CD4-positive, alpha-beta T cell treated with Interleukin-2 at 100 ng/mL for 4 hours (primary cell): ENCODE measurements at places on chromosomes 4 and X.

GRCh38 chrX:17984415-17984814, 123.3 kb upstream of the RAI2 start:
- DNase-seq, result no peak

- DNase-seq, result no peak
Observed at GRCh38 chr4:73244945-73245601, 13.5 kb downstream of the ANKRD17 start.

DNA sequence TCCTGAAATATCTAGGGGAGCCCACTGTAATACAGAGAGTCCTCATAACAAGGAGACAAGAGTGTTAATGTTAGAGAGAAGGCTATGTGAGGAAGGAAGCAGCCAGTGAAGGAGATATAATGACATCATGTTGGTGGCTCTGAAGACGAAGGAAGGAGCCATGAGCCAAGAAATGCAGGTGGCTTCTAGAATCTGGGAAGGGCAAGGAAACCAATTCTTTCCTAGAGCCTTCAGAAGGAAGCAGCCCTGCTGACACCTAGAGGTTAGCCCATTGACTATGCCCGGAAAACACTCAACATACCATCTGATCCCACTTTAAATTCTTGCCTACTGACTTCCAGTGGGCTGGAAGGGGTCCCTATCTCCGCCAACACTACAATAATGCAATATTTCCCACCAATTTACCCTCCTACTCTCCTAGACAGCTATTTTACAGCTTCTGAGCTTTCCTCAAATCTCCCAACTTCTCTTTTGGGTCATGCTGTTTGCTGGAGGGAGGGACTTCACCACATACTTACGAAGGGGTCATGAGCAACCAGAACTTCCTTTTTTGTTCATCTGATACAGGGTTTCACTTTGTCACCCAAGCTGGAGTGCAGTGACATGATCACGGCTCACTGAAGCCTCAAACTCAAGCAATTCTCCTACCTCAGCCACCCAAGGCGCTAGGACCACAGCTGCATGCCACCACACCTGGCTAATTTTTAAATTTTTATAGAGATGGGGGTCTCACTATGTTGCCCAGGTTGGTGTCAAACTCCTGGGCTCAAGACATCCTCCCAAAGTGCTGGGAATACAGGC, 25.2 kb upstream of the G3BP2 start:
- peak; percentile 46 for DNase-seq

- no peak for DNase-seq
Observed at GRCh38 chrX:118565853-118566252, 70.2 kb downstream of the DOCK11 start.

DNA sequence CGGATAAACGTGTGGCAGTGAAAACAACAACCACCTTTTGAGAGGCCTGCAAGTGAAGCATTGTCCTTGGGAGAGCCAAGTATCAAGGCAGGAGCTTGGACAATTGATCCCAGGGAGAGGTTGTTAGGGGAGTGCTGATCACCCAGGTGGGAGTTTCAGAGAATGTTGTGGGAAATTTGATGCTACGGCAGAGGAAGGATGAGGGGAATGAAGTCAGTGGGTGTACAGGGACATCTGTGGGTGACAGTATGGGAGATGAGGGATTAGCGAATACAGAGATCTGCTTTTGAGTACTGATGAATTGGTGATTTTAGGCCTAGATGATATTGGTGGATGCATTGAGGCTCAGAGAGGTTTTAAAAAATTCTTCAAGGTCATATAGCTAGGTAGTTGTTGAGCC, 4.3 kb downstream of the GNL3L start:
- DNase-seq, result no peak

DNA sequence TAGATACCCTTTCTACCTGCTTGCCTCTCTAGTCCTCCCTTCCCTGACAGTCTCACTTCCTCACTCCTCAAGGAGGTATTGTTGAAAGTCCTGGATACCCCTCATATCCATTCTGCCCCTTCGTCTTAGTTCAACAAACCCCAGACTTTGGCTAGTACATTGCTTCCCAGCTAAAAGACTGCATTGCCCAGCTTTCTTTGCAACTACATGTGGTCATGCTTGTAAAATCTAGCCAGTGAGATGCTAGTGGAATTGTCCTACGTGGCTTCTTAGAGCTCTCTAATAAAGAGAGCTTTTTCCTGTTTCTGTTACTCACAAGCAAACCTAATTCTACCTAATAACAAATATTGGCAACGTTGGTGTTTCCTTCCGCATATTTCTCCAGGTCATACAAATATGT, 237.9 kb upstream of the PSAPL1 start:
- no peak for DNase-seq

DNA sequence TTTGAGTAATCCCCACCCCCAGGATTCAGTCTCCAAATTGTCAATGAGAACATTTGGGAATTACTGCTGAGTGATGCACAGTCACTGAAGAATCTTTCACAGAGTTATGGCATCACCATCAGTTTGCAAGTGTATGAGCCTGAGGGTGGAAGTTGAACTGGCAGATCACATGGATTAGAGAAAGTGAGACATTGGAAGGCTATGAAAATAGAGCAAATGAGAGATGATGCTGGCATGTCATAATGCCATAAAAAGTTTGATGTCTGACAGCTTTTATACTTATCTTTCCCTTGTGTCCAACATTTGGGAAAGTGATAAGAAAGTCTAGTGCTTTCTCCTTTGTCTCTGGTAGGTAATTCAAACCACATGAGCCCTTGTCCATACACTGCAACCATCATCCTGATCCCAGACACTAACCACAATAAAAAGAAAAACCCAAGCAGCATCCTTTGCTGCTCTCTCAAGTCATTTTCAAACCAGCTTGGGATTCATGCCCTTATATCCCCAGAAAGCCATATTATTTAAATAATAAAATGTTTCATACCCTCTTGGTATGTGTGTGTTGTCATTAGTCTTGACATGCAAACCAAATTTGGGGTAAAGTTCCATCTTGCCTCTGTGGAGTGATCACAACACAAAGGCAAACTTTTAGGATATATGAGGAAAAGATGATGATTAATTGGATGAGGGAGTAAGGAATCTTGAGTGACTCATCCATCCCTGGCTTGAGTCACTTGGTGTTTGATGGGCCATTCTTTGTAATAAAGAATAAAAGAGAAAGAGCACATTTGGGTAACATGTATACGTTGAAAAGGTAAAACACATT, 438.9 kb downstream of the GRXCR1 start:
- no peak for DNase-seq

- no peak for DNase-seq
Observed at GRCh38 chr4:93437991-93438390, 390.6 kb upstream of the ATOH1 start.

DNA sequence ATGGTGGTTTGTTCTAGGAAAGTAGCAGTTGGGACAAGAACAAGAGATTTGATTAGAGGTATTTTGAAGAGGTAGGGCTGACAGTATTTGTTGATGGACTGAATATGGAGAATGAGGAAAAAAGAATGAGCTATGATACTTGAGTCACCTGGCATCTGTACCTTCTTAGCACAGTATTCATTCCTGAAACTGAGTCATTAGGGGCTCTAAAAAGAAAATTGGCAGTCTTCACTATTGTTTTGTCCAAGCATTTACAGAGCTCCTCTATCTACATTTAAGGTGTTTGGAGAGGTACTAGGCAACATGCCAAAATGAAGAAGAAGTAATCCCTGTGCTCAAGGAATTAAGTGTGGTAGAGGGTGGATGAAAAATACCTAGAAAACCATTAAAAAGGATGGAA, 165.8 kb downstream of the SHROOM4 start:
- DNase-seq, result no peak

DNA sequence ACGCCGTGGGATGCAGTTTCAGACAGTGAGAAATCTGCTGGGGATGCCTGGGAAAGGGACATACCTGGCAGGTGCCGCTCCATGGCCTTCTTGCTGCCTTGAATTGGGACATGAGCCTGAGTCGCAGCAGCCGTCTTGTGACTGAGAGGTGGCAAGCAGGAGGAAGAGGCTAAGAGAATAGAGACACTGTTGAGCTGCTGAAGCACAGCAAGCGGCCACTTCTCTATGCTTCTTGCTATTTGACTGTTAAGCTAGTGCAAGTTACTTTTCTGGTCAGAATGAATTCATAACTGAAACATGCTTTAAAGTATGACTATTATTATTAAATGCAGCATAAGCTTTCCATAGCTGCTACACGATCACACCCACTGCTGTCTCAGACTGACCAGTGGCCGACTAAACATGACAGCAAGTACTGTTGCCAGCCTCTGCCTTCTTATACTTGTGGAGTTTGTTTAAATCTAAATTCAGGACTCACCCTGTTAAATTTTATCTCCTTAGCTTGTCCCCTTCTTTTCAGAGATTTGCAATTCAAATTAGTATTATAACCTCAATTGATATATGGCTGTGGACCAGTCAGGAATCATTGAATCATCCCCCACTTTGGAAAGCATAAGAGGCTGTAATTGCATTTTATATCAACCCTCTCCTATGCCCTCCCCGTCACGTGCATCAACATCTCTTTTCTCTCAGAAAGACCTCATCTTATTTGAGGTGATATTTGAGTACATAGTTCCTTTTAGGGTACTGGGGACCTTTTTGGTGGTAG, 24.8 kb upstream of the ACSL1 start:
- DNase-seq, result no peak

GRCh38 chr4:3730422-3731190, 35.6 kb upstream of the ADRA2C start:
- no peak for DNase-seq

DNA sequence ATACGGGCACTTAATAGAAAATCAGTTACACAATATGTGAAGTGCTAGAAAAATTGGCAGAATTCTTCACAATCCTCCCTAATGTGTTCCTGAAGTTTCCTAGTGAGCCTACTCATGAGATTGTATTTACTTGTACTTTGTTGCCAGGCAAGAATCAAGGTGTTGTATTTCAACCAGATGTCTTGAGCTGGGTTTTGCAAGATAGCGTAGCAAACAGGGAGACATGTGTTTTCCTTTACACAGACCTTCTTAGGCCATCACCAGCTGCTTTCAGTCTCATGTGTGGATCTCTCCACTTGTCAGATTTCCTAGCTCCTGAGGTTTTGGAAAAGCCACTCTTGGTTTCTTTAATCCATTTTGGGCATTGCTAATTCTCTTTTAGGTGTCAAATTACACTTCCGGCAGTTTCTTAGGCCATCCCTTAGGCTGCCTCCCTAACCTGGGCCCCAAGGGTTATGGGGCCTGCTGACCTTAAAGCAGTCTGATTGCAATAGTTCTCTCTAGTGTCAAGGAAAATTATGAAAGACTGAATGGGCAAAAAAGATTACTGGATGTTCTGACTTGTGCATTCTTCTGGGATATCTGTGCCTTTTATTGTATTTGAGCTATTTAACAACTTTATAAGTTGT, 12.2 kb upstream of the EDA start:
- no peak for DNase-seq

DNA sequence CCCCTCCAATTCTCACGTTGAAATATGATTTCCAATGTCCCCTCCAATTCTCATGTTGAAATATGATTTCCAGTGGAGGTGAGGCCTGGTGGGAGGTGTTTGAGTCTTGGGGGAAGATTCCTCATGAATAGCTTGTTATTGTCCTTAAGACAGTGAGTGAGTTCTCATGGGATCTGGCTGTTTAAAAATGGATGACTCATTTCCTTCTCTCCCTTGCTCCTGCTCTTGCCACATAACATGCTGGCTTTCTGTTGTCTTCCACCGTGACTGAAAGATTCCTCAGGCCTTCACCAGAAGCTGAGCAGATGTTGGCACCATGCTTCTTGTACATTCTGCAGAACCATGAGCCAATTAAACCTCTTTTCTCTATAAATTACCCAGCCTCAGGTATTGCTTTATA, 346.8 kb upstream of the TECRL start:
- DNase-seq, result no peak

DNA sequence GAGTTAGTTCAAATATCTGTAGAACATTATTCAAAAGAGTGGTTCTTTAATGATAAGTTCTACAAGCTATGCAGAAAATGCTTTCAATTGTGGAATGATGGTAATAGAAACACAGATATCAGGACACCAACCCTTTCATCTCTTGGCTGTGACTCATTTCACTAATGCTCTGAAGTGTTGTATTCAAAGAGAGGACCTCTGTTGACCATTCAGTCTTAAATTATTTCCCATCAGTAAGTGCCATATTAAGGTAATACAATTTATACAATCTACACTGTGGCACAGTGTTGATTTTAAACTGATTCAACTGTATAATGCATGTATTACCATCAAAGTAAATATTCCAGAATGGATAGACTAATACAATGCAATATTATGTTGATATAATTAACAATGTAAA, 289.0 kb upstream of the ADGRL3 start:
- no peak for DNase-seq

DNA sequence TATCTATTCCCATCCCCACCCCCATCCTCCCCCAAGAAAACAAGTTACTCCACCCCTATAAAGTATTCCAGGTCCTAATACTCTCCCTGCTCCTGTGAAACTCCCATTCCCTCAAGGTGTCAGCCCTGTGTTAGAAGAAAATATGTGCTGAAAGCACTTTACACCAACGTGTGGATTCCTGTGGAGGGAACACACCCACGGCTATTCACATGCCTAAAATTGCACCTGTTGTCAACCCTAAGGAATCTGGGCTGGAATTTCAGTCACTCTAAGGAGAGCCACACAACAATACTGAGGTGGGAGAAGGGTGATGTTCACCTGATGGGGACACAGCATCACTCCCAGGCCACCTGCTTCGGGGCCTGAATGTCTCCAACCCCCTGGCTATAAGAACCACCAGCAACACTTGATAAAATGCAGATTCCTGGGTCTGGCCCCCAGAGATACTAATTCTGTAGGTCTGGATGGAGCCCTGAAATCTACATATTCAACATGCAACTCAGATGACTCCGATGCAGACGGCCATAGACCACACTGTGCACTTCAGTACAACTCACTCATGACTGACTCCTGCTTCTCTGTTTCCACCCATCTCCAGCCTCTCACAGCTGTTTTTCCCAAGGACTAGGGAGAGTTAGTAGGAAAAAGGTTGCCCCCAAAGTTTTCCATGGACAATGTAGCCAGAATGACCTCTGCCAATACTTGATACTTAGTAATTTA, 15.8 kb downstream of the SCD5 start:
- DNase-seq, result no peak
